ENCODE measurements at places on chromosomes 2 and 18. TPM values are rescaled to one million over a fixed set of nuclear protein-coding genes. Genes with fewer than 3 reads are reported as not detected.

- DNase-seq, result peak; percentile 82
- H3K36me3 ChIP-seq, result no peaks in the 10 kb centered on the region
- H3K27ac ChIP-seq, result no peak overlapping the region
- H3K4me1 ChIP-seq, result peaks cover 13% of the 10 kb centered on the region
Measured at GRCh38 chr2:46555011-46555410, 75.6 kb downstream of the TMEM247 start.

DNA sequence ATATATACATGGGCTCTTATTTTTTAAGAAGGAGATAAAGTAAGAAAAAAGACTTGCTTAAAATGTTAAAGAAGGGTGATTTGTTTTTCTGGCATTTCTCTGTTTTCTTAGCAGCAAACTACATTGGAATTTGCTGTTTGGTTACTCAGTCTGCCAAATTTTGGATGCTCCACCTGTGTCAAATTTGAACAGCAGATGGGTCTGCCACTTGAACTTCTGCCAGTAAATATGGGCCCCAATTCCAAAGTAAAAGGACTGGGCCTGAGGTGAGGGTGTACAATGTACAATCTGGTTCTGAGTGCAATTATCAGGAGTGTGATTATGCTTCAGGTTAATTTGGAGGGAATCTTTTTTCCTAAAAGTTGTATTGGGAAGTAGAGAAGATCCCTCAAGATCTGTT, 794.5 kb downstream of the DSC3 start:
- H3K27me3 ChIP-seq, result no peaks in the 10 kb centered on the region
- H3K4me1 ChIP-seq, result no peaks in the 10 kb centered on the region
- no peak overlapping the region for H3K27ac ChIP-seq
- DNase-seq, result no peak
- no peak overlapping the region for H3K4me3 ChIP-seq

- no peaks in the 10 kb centered on the region for H3K4me1 ChIP-seq
- no peaks in the 10 kb centered on the region for H3K27me3 ChIP-seq
- peaks cover 6% of the 10 kb centered on the region for H3K36me3 ChIP-seq
- H3K27ac ChIP-seq, result no peak overlapping the region
- no peak for DNase-seq
Measured at GRCh38 chr2:23814963-23815362, 112.0 kb downstream of the ATAD2B start.

DNA sequence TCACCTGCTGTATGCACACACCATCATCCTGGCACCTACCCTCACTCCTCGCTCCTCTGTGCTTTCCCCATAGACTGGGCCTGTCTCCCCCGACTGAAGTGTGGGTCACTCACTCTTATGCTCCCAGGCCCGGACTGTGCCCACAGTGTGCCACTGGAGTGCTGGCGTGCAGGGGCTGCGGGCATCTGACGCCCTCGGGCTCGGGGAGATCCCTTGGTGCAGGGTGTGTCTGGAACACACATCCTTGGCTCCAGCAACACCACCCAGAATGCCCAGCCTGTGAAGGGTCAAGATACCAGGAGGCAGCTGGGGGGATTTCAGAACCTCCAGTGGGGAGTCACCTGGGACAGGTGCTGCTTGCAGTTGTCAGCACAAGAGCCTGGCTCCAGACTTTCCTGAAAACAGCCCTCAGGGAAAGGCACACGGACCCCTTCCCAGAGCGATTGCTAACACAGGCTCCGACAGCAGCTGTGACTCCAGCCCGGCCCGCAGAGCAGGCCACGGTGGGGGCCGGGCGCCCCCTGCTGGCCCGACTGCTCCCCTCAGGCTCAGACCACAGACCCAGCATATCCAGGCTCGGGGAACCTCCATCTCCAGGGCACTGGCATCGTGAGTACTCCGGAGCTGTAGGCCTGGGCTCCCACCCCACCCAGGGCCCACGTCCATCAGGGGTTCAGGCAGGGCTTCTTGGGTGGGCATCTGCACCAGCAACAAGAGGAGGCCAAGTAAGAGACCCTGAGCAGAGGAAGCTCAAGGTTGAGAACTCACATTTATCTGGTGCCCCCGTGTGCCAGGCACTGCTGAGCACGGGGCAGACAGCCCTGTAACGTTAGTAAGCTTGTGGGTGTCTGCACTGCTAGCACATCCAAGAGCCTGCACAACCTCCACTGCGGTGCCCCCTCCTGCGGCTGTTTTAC, 8.6 kb downstream of the HS1BP3 start:
- no peaks in the 10 kb centered on the region for H3K27me3 ChIP-seq
- H3K4me3 ChIP-seq, result no peak overlapping the region

GRCh38 chr2:72871060-72871459, 16.1 kb upstream of the SPR start:
- H3K36me3 ChIP-seq, result no peaks in the 10 kb centered on the region
- H3K27ac ChIP-seq, result no peak overlapping the region
- H3K27me3 ChIP-seq, result no peaks in the 10 kb centered on the region
- H3K4me1 ChIP-seq, result no peaks in the 10 kb centered on the region
- no peak overlapping the region for H3K4me3 ChIP-seq

DNA sequence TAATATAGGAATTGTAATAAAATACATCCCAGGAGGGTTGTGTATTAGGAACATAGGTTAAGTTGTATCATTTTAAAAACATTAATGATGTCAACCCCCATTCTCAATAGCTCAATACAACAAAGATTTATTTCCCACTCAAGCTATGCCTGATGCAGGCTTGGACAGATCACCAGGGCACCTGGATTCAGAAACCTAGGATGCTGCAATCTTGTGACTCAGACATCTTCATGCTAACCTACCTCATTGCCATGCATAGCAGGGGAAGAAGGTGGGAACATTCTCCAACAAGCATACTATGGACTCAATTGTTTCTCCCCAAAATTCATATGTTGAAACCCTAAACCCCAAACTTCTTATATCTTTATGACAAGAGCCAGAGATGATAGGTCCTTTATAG, 244.2 kb downstream of the CD226 start:
- no peaks in the 10 kb centered on the region for H3K4me1 ChIP-seq
- no peaks in the 10 kb centered on the region for H3K27me3 ChIP-seq
- DNase-seq, result no peak
- H3K36me3 ChIP-seq, result no peaks in the 10 kb centered on the region

- no peak overlapping the region for H3K27ac ChIP-seq
- no peaks in the 10 kb centered on the region for H3K36me3 ChIP-seq
- no peak for DNase-seq
Measured at GRCh38 chr18:9094307-9095226, 7.9 kb upstream of the NDUFV2 start.

DNA sequence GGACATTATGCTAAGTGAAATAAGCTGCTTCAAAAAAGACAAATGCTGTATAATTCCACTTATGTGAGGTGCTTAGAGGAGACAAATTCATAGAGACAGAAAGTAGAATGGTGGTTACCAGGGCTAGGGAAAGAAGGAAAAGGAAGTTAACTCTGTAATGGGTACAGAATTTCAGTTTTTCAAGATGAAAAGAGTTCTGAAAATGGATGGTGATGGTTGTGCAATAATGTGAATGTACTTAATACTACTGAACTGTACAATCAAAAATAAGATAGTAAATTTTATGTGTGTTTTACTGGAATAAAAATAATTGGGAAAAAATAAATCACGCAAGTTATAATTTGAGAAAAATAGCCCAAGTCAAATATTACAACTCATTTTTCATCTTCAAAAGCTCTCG, 27.5 kb downstream of the ARHGAP25 start:
- H3K27me3 ChIP-seq, result no peaks in the 10 kb centered on the region
- DNase-seq, result peak; percentile 59
- H3K36me3 ChIP-seq, result peaks cover 15% of the 10 kb centered on the region
- peak overlapping the region; percentile 59 for H3K4me3 ChIP-seq

DNA sequence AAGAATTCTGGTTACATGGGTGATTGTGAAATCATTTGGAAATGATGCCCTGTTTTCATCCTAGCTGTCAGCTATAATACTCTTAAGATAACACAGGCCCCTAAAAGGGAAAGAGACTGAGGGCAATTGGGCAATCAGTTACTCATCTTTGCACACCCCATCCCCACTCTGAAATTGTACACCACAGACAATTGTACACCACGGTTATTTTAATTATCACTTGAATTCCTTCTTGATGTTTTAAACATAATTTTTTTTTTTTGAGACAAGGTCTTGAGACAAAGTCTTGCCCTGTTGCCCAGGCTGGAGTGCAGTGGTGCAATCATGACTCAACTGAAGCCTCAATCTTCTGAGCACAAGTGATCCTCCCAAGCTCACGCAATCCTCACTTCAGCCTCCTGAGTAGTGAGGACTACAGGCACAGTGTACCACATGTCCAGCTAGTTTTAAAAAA, 862.4 kb upstream of the ACVR2A start:
- H3K27me3 ChIP-seq, result no peaks in the 10 kb centered on the region
- no peaks in the 10 kb centered on the region for H3K4me1 ChIP-seq
- DNase-seq, result no peak
- H3K36me3 ChIP-seq, result no peaks in the 10 kb centered on the region
- H3K27ac ChIP-seq, result no peak overlapping the region
- no peak overlapping the region for H3K4me3 ChIP-seq

DNA sequence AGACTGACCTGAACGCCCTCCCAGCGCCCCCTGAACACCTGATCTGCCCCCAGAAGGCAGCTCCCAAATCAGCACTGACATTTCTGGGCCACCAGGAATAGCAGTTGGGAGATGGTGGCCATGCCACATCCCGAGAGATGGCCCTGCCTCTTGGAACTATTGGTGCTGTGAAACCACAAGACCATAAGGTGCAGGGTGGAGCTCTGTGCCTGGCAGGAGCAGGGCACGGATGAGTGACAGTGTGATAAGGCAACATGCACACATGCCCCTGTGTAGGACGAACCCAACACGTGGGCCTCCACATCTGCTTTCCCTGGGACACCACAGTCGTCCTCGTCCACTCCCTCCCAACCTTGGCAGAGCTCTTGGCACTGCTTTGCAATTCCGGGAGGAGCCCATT, 26.9 kb downstream of the ANO7 start:
- no peak overlapping the region for H3K4me3 ChIP-seq
- no peak overlapping the region for H3K27ac ChIP-seq
- H3K27me3 ChIP-seq, result no peaks in the 10 kb centered on the region
- H3K4me1 ChIP-seq, result peaks cover 12% of the 10 kb centered on the region
- H3K36me3 ChIP-seq, result no peaks in the 10 kb centered on the region

The BMP10 gene
- not detected for total RNA-seq

The ANKRD30BL gene
- total RNA-seq, result not detected

The CLEC4F gene
- not detected for total RNA-seq

The LYPD6 gene
- not detected for total RNA-seq

The RRM2 gene
- 24.8 TPM for total RNA-seq

Data from Karpas-422 (cell line).